SJSA1 (cell line): ENCODE measurements at places on chromosomes 3 and 15.

DNA sequence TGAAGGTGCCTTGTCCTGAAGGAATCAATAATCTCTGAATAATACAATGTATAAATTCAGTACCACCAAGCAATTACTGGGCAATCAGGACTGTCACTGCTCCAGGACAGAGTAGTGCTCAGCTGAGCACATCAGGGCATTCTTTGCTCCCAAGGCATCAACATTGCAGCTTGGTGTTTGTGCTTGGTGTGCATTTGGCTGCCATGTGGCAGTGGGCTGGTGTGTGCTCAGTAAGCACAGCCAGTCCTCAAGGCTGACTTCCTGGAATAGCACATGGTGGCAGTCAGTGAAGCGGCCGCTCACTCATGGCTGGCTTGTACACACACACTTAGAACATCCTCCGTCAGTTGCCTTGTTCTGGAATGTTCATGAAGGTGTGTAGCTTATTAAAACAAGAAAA, 217.0 kb downstream of the EPHB1 start:
- no peak for DNase-seq

- no peak for DNase-seq
Observed at GRCh38 chr15:67033012-67033411, 32.4 kb upstream of the SMAD3 start.

DNA sequence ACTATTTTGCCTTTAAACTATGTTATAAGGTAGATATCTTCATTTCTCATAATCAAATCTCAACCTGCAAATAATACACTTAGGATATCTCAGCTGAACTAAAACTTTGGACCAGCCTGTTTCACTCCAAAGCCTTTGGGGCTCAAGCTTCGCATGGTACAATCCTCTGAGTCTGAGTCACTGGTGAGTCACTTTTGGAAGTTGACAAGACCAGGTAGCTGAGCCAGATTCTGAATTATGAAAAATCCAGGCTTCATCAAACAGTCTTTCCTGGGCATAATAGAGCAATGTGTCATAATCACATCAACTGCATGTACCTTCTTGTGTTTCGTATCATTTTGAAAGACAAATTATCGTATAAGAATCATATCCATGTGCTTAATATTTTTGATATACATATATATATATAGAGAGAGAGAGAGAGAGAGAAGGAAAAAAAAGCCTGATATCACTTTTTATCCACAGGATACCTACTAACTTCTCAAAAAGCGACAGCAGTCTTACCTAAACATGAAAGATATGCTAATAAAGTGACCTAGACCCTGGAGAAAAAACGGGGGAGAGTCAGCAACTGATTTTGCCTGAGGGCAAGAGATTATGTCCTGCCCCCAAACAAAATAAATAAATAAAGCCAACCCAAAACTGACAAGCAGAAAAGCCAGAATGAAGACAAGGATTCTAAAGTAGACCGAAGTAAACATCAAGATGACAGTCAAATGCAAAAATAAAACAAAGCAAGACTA, 263.9 kb upstream of the TGFBR2 start:
- DNase-seq = peak; percentile 76

GRCh38 chr3:83023086-83023485, 1261.6 kb upstream of the GBE1 start:
- no peak for DNase-seq

DNA sequence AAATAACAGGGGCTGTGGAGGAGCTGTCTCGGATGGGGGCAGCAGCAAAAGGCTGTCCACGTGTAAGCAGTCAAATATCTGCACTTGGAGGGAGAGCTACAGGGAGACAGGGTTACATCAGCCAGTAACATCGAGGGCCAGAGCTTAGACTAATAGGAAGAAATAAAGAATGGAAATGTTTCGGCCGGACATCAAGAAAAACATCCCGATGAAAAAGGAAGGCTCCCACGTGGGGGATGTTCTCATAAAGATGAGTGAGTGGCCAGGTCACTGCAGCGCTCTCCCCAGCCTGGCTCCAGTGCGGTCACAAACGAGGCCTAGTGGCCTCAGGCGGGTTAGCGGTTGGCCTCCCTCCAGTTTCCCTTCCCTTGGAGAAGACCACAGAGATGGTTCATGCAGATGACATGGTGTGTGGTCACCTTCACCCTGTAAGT, 56.1 kb upstream of the WNT5A start:
- no peak for DNase-seq

GRCh38 chr15:84598993-84599392, 1.8 kb upstream of the ZSCAN2 start:
- no peak for DNase-seq

GRCh38 chr3:117003501-117003900, 293.9 kb downstream of the TUSC7 start:
- DNase-seq = no peak

- DNase-seq = no peak
Observed at GRCh38 chr3:7393944-7394605, 533.2 kb downstream of the GRM7 start.

GRCh38 chr3:24678421-24678865, 183.8 kb upstream of the THRB start:
- no peak for DNase-seq

- no peak for DNase-seq
Observed at GRCh38 chr3:46512191-46512749, 14.5 kb downstream of the RTP3 start.

DNA sequence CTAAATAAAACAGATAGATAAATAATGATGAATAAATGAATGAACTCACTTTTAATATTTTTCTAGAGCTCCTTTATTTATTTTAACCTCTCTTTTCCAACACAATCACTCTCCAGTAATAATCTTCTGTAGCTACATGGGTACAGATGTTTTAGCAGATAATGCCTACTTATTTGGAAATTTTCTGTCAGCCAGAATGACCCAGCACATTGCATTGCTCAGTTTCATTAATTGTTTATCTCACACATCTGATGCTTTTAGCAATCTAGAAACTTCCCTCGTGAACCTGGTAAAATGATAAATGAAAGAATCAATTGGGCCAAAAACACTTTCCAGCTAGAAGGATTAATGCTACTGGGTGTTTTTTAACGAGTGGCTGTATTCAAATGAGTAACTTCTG, 14.9 kb upstream of the MYH15 start:
- no peak for DNase-seq
